Fibroblast of lung (primary cell): ENCODE measurements at places on chromosomes 6 and 20. TPM values are rescaled to one million over a fixed set of nuclear protein-coding genes. Genes with fewer than 3 reads are reported as not detected.

- peak; percentile 72 for DNase-seq
Measured at GRCh38 chr6:129370268-129370916, 339.6 kb downstream of the ARHGAP18 start.

DNA sequence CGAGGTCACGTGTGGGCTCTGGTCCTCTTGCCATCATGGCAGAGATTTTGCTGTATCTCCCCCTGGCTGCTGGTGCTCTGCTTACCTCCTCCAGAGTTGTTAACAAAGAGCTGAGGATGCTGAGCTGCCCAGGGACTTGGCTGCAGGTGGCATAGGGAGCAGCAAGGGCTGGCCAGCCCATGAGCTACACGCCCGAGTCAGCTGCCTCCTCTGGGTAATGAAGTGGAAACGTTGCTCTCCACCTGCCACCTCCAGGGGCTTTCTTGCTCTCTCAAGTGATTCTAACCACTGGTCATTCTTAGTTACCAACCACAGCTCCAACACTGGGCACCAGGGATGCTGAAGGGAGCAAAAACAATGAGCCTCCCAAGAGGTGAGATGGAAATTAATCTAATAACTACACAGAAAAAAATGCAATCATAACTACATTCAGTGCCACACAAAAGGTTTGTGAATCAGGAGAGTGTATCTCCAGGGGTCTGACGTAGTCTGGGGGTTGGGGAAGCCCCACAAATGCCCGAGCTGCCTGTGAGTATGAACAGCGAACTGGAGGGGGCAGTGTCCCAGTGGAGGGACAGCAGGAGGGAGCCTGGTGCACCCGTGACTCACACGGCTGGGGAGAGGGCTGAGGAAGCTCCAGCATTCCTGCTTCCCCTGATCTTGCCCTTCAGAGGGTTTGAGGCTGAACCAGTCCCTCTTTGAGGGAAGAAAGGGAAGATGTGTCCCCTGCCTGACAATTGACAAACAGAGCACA lies 78.7 kb downstream of the CDH26 start:
- DNase-seq: peak; percentile 42

- no peak for DNase-seq
Measured at GRCh38 chr6:79461205-79461604, 76.0 kb downstream of the LCA5 start.

ARMH2 gene
- polyA plus RNA-seq: not detected in 2 replicates

DNA sequence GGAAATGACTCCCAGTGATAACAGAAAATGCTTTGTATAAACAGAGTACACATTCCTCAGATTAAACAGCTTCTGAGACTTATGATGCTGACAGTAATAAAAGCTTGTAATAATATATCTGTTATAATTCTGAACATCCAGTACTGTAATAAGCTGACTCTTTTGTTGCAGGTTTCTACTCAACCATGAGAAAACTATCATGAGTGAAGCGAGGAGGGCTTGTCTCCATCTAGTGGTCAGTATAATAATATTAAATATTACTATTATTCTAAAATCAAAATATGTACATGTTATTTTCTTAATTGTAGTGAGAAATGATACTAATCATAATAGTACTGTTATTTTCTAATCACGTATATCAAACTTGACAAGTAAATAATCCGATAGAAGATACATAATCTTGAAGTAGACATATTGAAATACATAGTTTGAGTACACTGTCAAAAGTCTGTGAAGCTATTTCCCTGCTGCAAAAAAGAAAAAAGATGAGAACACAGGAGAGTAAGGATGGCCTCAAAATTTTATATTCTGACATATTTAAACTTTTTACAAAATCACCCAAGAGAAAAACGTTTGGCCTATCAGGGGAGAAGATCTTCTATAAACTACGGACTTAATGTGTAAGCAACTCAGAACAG lies 183.1 kb downstream of the MOXD1 start:
- DNase-seq: peak; percentile 35

- no peak for DNase-seq
Measured at GRCh38 chr20:53165452-53165851, 193.3 kb downstream of the TSHZ2 start.

DNA sequence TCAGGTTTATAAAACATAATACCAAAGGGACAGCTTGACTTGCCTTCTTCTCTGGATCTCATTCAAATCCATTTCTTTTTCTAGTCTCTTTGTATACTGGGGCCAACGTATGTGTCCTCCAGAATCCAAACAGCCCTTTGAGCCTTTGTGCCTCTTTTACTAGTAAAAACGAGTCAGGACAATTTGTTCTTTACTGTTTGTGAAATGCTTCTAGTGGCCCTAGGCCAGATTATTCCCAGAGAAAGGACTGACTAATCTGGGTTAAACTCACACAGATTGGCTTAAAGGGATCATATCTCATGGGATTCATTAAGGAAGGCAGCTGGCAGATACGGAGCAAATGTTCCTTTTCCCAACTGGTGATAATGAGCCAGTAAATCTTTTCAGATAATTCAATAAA lies 32.1 kb upstream of the MANEA start:
- no peak for DNase-seq

DNA sequence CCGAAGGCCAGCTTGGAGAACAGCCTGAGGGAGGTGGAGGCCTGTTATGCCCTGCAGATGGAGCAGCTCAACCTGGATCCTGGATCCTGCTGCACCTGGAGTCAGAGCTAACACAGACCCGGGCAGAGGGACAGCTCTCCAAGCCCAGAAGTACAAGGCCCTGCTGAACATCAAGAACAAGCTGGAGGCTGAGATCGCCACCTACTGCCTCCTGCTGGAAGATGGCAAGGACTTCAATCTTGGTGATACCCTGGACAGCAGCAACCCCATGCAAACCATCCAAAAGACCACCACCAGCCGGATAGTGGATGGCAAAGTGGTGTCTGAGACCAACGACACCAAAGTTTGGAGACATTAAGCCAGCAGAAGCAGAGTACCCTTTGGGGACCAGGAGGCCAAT lies 223.5 kb upstream of the ID4 start:
- DNase-seq: no peak

- DNase-seq: peak; percentile 75
Measured at GRCh38 chr6:624979-625378, 31.9 kb downstream of the HUS1B start.

DNA sequence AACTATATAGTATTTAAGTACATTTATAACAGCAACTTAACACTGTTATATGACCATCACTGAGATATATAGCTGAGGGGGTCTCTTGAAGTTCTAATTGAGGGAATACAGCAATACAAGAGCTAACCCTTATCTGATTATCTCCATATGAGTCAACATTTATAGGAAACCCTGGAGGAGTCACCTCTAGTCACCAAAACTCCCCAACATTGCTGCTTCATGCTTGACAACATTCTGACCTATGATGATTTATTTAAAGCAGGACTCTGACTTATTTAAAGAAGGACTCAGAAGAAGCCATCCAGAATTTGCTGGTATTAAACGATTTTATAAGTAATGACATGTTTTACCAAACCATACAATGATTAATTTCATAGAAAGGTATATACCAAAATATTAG lies 182.6 kb upstream of the NOX3 start:
- DNase-seq: no peak

GRCh38 chr6:72653026-72653425 lies 31.2 kb downstream of the KCNQ5 start:
- DNase-seq: no peak

DNA sequence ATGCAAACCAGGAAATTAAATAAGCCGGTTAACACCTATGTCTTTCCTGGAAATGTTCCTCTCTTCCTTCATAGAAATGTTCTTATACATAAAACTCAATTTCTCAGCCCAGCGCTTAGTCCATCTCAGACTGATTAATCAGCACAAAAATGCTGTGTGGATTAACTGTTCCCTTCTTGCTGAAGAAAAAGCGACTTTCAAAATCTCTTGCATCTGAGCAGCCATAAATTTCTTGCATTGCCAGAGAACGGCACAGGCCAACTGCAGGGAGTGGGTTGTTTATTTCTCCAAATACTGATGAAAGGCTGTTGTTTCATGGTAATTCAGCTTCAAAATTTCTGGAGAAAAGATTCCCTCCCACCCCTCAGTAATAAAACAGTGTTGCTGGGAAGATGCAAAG lies 517.6 kb downstream of the BTBD3 start:
- no peak for DNase-seq

GRCh38 chr6:163943607-163944385 lies 529.3 kb downstream of the QKI start:
- peak; percentile 48 for DNase-seq

GRCh38 chr6:42431356-42431755 lies 20.4 kb downstream of the TRERF1 start:
- no peak for DNase-seq

DNA sequence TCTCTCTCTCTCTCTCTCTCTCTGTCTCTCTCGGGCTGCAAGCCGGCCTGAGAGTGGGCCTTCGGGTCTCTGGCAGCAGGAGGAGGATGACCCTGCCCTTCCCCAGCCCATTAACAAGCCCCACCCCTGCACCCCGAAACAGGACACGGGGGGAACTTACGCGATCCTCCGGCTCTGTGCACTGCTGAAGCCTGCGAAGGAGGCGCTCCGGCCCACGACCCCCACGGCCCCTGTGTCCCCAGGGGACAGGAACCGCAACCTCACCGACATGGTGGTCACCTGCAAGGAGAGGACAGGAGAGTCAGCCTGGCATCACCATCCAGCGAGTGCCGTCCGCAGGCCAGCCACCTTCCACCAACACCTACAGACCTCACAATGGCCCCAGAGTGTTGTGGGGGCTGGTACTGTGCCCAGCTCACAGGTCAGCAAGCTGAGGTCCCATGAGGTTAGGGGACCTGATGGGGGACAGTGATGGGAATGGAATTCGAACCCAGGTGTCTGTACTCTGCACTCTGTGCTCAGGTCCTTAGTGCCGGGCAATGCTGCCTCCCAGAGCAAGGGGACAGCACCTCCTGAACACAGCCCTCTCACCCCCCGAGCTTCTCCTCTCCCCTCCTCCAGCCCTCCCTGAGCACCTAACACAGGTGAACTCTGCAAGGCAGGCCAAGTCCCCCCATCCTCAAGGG lies 60.6 kb downstream of the RIPOR3 start:
- no peak for DNase-seq

DNA sequence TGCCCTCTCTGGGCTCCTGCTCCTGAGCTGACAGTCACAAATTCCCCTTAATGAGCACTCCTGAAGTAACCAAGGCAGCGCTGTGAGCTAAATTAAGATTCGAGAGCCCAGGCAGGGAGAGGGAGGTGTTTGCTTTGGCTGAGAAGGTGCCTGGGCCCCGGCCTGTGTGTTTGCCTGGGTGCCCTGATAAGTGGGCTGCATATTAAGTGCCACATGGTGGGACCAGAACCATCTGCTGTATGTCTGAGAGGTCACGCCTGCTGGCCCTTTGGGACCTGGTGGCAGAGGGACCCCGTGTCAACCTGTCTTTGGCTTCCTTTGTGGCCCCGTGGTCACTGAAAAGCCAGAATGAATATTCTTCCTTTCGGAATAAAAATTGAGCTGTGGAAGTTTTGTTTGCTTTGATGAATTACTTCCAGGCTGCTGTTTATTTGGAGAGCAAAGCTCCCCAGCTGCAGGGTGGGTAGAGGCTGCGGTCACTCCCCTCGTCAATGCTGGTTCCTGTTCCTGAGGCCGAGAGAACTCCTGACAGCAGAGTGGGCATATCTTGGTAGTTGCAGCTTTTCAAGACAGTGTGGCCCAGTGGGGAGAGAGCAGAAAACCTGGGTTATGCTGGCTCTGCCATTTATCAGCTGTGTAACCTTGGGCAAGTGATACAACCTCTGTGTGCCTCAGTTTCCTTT lies 17.5 kb upstream of the KCNK16 start:
- DNase-seq: no peak

GRCh38 chr6:157887892-157888291 lies 64.8 kb downstream of the SNX9 start:
- DNase-seq: no peak

DNA sequence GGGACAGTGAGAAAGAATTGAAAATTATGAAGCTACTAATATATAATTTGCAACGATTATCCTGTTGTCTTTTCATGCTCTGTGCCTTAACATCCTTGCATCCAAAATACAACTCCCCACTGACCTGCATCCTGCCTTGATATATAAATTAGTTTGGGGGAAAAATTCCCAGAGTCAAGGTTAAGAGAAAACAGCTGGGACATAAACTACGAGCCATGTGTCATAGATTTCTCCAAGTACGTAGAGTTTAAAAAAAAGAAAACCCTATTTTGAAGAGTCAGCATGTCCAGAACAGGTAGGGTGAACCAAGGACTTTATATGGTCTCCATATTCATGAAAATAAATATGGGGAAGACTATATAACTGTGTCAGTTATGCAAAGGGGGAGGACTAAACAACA lies 123.8 kb upstream of the MARCKS start:
- no peak for DNase-seq

DNA sequence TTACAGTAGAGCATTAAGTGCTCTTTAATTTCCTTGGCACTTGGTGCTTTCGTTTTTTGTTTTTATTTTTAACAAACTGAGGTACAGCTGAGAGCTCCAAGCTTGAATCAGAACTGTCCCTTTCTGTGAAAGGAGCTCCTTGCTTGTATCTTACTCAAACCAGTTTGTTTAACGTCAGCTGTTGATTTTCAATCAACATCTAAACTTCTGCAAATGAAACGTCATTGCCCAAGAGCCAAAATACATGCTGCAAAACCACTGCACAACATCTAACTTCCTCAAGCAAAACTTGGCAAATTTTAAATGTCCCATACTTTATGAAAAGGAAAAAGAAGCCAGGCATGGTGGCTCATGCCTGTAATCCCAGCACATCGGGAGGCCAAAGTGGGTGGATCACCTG lies 15.2 kb downstream of the VNN2 start:
- peak; percentile 55 for DNase-seq

GRCh38 chr6:75282706-75283105 lies 1.9 kb downstream of the TMEM30A start:
- no peak for DNase-seq

DNA sequence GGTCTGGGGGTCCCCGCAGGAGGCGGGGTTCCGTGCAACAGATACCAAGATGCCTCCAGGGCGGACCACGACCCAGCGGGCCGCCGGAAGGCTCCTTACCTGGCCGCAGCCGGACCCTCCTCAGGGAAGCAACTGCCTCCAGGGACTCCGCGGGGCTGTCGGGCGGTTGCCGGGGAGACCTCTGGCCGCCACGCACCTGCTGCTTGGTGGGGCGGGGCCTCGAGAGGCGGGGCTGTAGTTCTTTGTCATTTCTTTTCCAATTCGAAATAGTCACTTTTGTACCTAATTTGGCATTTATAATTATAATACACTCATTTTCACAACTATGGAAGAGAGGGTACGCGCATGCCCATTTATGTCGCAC lies 647 bp downstream of the AK9 start:
- DNase-seq: no peak

GRCh38 chr6:125203395-125203794 lies 49.8 kb downstream of the TPD52L1 start:
- no peak for DNase-seq

SYNGAP1 gene
- polyA plus RNA-seq: 3.6 and 5.9 TPM in 2 replicates

GRCh38 chr6:52759085-52759484 lies 4.2 kb downstream of the GSTA2 start:
- peak; percentile 51 for DNase-seq

- DNase-seq: no peak
Measured at GRCh38 chr20:24662322-24662721, 192.9 kb downstream of the SYNDIG1 start.
